ENCODE measurements at places on chromosomes 3 and 15.

- no peak for DNase-seq
These were observed 615.2 kb upstream of the TBL1XR1 start for GRCh38 chr3:177812492-177812891.

GRCh38 chr3:153885359-153885758 is 235.8 kb upstream of the ARHGEF26 start:
- DNase-seq: no peak

DNA sequence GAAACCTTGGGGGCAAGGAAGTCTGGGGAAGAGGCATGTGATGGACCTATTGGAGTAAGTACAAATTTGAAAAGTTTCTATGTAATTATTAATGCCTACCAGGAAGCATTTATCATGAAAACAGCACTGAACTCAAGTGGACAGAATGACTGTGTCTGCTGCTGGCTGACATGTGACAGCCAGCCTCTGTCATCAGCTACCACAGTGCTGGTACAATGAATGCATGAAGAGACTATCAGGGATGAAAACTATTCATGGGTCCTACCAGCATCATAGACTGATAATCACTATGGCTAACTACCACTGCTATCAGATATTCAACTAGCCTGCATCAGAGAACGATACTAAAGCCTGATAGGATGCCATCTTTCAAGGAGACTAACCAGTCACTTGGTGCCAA is 193.5 kb downstream of the RAP2B start:
- no peak for DNase-seq

- DNase-seq: no peak
These were observed 71.4 kb upstream of the PLSCR4 start for GRCh38 chr3:146322216-146322817.

- no peak for DNase-seq
These were observed 43.7 kb downstream of the STAG1 start for GRCh38 chr3:136708333-136708985.

- peak; percentile 27 for DNase-seq
These were observed 20.5 kb downstream of the SLC35A5 start for GRCh38 chr3:112582244-112582874.

DNA sequence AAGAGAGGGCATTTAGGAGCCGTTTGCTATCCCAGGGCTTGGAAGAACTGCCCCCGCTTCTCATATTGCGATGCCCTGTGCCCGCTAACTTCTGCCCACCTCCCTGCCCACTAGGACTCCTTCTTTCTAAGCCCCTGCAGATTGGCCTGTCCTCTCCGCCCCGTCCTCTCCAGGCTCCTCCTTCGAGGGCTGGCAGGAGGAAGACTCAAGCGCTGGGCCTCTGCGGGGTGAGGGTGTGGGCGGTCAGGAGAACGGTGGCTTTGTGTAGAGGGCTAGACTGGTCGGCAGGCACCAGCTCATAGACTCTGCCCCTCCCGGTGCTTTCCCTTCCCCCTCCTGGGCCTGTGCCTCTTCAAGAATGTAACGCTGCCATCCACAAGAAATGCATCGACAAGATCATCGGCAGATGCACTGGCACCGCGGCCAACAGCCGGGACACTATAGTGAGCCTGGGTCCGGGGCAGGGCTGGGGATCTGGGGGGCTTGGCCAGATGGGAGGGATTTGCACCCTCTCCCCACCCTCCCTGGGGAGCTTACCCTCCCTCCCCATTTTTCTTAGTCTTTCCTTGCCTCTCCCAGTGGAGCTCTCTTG is 21.9 kb downstream of the PRKCD start:
- DNase-seq: no peak

DNA sequence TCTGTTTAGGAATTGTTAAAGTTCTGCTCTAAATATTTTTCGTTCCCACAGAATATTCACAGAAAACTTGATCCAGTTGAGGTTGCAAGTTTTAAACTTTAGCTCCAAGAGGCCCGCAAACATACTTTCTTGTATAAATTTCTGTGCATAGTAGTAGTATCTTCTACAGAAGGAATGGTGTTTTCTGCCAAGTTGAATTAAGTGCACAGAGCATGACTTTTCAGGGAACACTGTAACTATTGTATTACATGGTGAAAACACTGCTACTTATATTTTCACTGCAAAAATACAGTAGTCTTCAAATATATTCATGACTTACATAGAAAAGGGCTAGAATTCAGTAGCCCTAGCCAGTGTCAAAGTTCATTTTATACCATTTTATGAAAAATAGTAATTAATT is 67.0 kb downstream of the SUCNR1 start:
- no peak for DNase-seq

GRCh38 chr3:172687501-172687900 is 23.4 kb downstream of the NCEH1 start:
- DNase-seq: peak; percentile 30

- DNase-seq: no peak
These were observed 121.5 kb upstream of the SATB1 start for GRCh38 chr3:18546632-18547031.

GRCh38 chr3:98798820-98799219 is 35.7 kb downstream of the ST3GAL6 start:
- DNase-seq: no peak

DNA sequence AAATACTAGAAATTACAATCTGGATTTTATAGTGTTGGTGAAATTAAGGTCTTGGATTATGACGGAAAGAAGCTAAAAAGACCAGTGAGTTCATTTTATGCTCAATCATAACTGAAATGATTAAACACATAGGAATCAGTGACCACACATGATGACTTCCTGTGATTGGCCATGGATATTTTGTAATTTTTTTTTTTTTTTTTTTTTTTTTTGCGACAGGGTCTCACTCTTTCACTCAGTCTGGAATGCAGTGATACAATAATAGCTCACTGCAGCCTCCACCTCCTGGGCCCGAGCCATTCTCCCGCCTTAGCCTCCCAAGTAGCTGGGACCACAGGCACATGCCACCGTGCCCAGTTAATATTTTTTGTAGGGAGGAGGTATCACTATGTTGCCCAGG is 47.4 kb downstream of the PAQR5 start:
- no peak for DNase-seq

DNA sequence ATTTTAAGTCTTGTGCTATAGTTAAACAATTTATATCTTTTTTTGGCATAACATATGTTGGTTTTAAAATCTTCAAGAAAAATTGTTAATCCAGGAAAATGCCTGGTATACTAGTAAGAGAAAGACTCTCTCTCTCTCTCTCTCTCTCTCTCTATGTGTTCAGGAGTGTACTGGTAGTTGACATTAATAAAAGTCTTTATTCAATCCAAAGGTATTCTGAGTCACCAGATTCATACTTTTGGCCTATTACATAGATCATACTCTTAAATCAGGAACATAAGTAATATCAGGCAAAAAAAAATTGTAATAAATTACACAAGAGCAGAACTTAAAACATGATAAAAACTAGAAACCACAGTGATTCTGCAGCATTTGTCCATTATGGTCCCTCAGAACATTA is 70.2 kb downstream of the TFG start:
- no peak for DNase-seq

- DNase-seq: no peak
These were observed 363 bp downstream of the GTF2E1 start for GRCh38 chr3:120742849-120743365.

DNA sequence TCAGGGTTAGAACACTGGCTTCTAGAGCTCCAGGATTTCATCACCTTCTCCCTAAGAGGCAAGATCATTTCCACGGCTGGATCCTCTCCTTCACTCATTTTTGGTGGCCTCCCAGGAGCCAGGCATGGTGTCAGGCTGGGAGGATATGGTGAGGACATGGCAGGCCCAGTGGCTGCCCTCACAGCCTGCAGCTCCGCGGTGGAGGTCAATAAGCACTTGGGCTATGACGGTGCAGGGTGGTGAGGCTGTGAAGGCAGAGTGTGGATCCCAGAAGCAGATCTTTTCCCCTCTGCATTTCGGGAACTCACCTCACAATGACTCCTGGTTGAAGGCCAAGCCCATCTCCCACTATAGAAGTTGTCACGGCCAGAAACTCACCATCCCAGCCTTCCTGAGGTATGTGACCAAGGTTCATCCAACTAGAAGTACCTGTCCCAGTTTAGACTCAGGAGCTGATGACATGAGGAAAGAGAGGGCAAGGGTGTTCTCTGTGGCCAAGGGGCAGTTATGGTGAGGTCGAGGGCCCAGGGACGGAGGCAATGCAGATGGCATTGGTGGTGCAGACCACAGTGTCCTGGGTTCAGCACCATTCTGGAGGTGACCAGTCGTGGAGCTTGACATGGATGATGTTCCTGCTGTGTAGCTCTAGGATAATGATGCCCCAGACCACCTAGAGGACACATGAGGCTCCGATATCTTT is 100.1 kb upstream of the SMAD3 start:
- DNase-seq: no peak

GRCh38 chr15:99210334-99210733 is 39.0 kb downstream of the TTC23 start:
- no peak for DNase-seq

DNA sequence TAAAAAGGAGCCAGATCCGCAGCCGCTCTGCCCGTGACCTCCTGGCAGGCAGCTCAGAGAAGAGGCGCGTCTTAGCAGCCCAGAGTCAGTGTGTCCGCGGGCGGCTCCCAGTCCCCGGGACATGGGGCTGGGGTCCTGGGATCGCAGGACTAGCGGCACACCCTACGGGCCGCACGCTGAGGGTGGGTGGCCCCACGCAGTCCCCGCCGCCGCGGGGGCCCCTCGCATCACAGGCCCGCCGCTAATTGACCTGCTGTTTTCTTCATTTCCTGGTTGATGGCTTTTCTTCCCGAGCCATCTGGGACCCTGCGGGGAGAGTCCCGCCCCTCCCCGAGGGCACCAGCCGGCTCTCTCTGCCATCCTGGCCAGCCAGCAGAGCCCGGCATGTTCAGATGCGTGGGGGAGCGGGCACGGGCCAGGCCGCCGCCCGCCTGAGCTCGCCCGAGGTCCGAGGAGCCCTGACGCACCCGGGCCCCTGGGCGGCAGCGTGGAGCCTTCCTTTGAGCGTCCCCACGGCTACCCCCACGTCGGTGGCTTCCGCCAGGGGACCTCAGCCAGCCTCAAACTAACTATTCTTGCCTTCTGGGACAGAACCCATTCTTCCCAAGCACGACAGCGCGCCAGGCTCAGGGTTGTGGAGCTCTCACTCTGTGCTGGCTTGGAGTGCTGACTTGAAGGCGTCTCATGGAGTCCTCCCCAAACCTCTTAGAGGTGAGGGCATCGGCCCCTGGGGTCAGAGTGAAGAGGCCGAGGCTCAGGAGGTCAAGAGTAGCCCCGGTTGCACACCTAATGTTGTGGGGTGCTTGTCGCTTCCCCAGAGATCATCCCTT is 34.6 kb upstream of the CACNA2D3 start:
- no peak for DNase-seq

DNA sequence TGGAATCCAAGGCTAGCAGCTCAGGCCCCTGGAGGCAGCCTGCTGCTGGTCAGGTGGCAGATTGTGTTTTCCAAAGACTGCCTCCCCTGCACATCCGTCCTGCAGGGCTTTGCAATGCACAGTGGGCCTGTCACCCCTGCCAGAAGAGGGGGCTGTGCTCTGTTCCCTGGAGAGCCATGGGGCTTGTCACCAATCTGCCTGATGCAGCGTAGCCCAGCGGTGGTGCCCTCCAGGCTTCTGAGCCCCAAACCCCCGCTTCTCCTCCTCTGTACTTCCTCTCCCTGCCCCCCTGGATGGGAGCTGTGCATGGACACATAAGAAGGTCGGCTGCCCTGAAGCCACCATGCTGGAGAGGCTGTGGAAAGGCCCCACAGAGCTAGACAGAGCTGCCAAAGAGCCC is 10.0 kb upstream of the PLXNA1 start:
- DNase-seq: no peak

DNA sequence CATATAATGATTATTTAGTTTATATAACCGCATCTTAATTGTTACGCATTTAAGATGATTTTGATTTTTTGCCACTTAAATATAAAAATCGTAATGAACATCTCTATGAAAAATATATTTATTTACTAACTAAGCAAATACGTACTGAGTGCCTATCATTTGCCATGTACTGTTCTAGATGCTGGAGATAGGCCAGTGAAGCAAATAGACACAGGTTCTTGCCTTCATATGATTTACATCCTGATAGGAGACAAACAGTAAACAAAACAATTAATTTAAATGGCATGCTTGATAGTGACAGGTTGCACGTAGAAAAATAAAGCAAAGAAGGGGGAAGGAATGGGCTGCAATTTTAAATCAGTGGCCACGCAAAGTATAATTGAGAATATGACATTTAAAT is 217.2 kb downstream of the KCNH8 start:
- DNase-seq: no peak

- DNase-seq: no peak
These were observed 12.5 kb upstream of the CMSS1 start for GRCh38 chr3:99805160-99805559.

GRCh38 chr3:195077611-195078540 is 193.1 kb downstream of the XXYLT1 start:
- DNase-seq: no peak

DNA sequence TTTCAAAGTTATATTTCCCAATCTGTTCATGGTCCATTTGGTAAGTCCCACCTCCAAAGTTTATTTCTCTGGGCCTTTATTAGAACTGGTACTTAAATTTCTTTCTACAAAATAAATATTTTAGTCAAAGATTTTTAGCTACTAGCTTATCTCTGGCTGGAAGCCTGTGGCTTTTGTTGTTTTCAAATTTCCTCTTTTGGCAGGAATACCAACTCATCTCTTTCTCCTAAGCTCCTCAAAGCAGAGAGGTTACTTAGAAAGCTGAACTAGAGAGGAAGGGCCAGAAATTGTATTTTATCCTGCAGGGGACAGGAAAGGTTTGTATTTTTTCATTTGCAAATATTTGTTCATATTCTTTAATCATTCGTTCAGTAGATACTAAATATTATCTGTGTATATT is 227.8 kb downstream of the TBL1XR1 start:
- DNase-seq: no peak

GRCh38 chr3:83523470-83524073 is 1435.2 kb upstream of the CADM2 start:
- DNase-seq: peak; percentile 0

DNA sequence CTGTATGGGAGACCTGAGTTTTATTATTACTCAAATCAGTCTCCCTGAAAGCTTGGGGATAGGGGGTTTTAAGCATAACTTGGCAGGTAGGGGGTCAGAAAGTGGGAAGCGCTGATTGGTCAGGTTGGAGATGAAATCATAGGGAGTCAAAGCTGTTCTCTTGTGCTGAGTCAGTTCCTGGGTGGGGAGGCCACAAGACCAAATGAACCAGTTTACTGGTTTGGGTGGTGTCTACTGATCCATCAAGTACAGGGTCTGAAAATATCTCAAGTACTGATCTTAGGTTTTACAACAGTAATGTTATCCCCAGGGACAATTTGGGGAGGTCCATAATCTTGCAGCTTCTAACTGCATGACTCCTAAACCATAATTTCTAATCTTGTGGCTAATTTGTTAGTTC is 17.8 kb upstream of the IQCF6 start:
- DNase-seq: no peak

DNA sequence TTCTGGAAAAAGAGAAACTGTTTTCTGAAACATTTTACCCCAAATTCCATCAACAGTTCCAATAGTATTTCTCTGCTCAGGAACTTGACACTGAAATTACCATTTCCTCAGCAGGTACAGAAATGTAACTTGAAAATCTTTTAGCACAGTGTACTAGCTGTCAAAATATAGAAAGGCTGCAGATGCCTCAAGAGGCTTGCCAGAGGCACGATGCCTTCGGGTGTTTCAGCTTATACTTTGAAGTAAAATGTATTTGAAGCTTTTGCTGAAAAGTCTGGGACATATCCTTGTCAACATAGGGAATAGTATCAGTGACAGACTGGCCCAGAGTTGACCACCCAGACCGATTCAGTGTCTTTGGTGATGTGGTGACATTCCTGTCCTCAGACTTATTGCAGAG is 154.4 kb upstream of the CHRM5 start:
- DNase-seq: no peak

All from COR-L47 (cell line).